ENCODE measurements at places on chromosomes 1 and 21.

- no peak for DNase-seq
Measured at GRCh38 chr1:53291574-53291973, 36.3 kb downstream of the LRP8 start.

- no peak for DNase-seq
Measured at GRCh38 chr1:172778456-172779455, 119.9 kb downstream of the FASLG start.

- DNase-seq, result no peak
Measured at GRCh38 chr1:71343686-71344416, 263.0 kb upstream of the ZRANB2 start.

- DNase-seq, result no peak
Measured at GRCh38 chr1:18531503-18531845, 50.7 kb downstream of the KLHDC7A start.

DNA sequence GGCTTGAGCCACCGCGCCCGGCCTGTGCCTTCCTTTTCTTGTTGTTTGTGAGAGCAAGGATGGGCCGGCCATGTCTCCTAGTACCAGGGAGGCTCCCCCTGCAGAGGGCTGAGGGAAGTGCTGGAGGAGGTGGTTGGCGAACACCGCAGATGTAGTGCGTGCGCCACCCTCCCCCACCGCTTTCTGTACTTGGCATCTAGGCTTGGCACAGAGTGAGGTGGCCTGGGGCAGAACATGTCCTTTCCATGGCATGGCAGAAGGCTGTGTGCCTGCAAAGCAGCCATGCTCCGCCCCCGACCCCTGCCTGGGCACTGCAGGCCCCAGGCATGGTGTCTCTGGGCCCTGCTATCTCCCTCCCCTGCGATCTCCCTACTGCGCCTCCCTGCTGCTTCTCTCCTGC is 30.7 kb downstream of the ALPL start:
- no peak for DNase-seq

DNA sequence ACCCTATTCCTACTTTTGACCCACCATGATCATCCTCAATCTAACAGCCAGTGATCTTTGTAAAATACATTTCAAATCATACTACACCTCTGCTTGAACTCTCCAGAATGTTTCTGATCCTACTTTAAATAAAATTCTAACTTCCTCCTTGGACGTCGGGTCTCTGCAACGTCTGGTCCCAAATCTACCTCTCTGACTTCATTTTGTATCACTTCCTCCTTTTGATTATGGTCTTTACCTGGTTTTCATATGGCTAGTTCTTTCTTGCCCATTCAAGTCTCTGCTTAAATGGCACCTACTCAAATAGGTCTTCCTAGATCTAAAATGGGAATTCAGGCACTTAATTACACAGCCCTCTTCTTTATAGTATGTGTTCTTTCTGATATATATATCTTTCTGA is 18.2 kb downstream of the PLPPR4 start:
- DNase-seq, result no peak

GRCh38 chr21:37904856-37905255 is 11.4 kb downstream of the KCNJ6 start:
- DNase-seq, result no peak

- DNase-seq, result no peak
Measured at GRCh38 chr21:25660233-25660632, 21.2 kb downstream of the JAM2 start.

GRCh38 chr1:1428174-1428573 is 7.1 kb upstream of the ANKRD65 start:
- no peak for DNase-seq

DNA sequence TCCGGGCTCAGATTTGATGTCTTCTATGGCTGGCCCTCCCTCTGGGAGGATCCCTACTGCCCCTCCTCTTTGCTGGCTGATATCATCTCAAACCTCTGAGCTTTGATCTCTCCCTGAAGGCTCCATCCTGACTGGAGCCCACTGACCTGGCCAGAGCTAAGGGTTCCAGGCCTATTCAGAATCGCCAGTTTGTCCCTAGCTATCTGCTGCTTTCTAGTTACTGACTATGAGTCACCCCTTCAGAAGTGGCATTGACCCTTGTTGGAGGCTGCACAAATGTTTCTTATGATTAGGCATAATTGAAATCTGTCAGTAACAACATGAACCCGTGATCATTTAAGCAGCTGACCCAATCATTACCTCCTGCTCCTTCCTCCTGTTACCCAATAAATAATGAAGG is 87.1 kb downstream of the ABCA4 start:
- no peak for DNase-seq

DNA sequence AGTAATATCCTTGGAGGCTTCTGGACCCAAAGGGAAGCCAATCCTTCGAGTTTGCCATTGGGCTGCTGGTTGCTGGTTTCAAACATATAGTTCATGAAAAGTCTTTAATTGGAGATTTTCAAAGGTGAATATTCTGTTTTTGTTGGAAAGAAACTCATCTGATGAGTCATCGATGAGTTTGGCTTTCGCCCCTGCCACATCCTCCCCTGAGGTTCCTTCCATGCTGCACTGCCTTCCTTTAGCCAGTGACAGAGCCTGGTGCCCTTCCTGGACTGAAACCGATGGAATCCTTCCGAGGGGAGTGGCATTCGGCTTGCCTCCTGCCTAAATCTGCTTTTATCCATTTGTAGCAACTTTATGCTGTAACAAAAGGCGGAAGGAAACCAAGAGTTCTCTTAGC is 550.0 kb downstream of the KIF26B start:
- DNase-seq, result peak; percentile 9

- DNase-seq, result no peak
Measured at GRCh38 chr1:220698607-220699016, 8.4 kb downstream of the C1orf115 start.

GRCh38 chr1:114336360-114336759 is 174.6 kb downstream of the TRIM33 start:
- no peak for DNase-seq

DNA sequence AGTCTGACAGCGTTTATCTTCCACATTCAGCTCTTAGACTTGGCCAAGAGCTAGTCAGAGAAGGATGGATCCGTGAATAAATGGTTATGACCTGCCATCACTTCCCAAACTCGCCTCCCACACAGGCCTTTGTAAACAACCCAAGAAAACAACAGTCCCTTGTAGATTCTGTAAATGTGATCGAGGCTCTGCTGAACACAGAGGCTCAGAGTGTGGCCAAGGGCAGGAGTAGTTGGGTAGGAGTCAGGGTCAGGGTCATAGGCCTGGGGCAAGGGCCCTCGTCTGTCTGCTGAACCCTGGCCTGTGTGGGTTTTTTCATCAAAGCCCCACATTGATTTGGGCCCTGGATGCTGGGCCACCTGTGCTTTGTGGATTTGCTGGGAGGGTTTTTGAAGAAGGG is 32.7 kb downstream of the NCMAP start:
- no peak for DNase-seq

- DNase-seq, result no peak
Measured at GRCh38 chr1:212478467-212479025, 45.8 kb downstream of the NENF start.

GRCh38 chr1:207799989-207800648 is 48.3 kb downstream of the CD46 start:
- DNase-seq, result no peak

DNA sequence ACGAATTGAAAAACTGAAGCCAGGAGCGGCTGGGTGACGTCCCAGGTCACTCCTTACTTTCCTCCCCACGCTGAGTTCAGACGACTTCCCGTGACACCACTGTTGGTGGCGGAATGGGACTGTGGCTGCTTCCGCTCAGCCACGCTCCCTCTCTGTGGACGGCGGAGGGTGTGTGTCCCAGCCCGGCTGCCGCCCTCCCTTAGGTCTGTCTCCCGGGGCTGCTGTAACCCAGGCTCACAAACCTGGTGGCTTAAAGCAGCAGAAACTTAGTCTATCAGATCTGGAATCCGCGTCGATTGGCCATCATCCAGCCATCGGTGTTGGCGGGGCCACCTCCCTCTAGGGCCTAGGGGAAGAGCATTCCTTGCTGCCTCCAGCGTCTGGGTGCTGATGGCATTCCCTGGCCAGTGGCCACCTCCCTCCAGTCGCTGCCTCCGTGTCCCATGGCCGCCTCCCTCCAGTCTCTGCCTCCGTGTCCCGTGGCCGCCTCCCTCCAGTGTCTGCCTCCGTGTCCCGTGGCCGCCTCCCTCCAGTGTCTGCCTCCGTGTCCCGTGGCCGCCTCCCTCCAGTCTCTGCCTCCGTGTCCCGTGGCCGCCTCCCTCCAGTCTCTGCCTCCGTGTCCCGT is 17.5 kb downstream of the TRPM2 start:
- DNase-seq, result no peak

- DNase-seq, result no peak
Measured at GRCh38 chr1:201298396-201299381, 15.4 kb downstream of the PKP1 start.

DNA sequence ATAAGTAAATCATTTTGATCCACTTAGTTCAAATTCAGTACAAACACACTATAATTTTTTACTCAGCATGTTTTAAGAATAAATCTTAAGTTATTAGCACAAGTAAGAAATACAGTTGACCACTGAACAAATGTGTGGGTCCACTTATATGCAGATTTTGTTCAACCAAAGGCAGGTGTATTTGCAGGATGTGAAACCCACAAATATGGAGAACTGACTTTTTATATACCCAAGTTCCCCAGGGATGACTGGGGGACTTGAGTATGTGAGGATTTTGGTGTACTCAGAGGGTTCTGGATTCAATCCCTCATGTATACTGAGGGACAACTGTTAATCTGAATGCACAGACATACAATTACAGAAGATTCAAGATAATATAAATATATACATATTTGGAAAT is 25.7 kb upstream of the ERICH3 start:
- no peak for DNase-seq

DNA sequence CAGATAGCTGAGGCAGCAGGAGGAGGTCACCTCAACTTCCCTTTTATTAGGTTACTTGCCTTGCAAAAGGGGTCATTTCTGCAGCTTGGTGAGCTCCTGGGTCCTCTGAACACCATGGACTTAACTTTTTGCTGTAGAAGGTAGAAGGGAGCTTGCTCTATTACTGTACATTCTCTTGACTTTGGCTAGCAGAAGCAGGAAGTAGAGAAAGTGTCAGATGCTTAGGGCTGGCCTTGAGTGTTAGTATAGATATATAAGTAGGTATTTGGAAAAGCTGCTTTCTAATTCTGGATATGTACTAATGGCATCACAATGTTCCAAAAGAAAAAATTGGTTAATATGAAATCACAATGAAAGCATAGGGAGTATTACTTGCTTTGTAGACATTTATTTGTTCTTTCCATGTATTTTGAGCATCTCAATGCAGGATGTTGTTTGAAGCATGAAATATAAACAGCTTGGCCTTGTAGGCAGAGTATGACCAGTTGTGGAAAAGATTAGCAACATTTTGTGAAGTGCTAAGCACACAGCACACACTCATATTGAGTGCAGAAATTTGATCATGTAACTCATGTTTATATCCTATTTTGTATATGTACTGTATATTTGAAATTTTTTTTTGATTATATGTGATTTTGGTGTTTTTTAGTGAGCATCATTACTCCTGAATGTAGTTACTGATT is 108.8 kb downstream of the DYRK1A start:
- no peak for DNase-seq

GRCh38 chr1:222106377-222106776 is 364.5 kb upstream of the DUSP10 start:
- DNase-seq, result no peak

GRCh38 chr21:36386031-36386642 is 945 bp downstream of the CHAF1B start:
- DNase-seq, result no peak

DNA sequence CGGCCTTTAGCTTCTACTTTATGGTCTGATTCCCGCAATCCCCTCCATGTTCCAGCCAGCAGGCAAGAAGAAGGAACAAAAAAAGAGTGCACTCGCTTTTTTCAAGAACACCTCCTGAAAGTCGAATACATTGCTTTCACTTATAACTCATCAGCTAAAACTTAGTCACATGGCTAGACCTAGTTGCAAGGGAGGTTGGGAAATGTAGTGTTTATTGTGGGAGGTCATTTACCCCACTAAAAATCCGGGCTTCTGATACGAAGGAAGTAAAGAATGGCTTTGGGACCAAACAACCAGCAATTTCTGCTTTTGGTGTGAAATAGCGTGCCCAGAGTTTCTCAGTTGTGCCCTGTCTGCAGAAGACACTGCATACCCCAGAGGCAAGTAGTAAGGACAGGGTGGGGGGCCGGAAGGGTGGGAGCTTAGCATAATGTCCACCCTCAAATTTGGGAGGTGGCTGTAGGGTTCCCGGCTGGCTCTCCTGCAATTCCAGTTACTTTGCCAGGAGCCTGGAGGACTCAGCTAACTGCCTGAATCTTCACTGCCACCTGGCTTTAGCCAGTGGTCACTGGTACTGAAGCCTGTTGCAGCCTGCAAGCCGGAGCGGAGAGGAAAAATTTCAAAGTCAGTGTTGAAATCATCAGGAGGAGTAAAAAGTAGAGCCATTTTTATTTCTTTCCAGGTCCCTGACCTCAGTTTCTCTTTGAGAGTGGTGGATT is 57.7 kb upstream of the F3 start:
- DNase-seq, result no peak

DNA sequence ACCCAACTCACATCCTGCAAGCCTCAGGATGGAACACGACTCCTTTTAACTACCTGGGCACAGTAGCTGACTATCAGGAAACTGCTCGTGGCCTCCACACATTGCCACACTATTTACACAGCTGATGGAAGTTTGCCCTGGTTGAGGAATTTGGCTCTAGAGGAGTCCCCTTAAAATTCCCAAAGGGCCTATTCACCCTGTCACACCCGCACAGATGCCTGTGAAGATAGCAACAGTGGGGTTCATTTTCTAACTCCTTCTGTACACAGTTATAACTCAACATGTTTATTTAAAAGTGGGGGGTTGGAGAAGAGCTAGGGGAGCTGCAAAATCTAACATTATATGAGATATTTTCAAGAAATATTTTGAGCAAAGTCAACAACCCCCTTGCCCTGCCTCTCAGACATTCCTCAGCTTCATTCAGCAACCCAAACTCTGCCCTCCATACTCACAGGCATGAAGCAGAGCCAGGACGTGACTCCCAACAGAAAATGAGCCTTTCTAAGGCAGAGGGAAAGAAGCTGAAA is 35.8 kb upstream of the CCN1 start:
- peak; percentile 31 for DNase-seq

GRCh38 chr1:245754463-245754961 is 599.7 kb downstream of the KIF26B start:
- DNase-seq, result no peak

DNA sequence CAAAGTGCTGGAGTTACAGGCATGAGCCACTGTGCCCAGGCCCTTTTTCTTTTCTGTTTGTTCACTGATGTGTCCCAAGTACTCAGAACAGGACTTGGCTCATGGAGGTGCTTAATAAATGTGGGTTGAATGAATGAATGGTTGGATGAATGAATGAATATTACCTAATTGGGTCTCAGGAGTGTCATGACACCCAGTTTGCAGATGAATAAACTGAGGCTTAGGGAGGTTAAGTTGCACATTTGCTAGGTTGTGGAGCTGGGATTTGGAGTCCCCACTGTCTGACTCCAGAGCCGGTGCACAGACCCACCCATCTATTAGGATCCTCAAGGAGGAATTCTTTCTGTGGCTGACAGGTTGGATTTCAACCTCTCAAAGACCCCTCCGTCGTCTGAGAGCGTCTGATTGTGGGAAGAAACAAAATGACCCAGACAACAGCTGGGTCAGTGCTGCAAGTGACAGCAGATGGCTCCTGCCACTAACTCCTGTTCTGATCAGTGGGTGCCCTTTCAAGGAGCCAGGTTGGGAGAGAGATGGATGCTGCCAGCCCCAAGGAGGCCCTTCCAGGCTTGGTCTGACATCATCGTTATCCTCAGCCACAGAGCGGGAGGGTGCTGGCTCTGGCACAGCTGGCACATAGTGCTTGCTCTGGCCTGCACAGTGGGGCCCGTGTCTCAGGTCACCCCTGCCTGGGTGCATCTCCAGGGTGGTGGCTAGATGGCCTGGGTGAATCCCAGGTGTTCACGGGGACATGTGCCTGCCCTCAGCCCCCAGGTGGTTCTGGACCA is 24.2 kb downstream of the ARHGEF10L start:
- no peak for DNase-seq

GRCh38 chr1:36520771-36521420 is 38.2 kb upstream of the CSF3R start:
- DNase-seq, result no peak

Measured in stromal cell of bone marrow (primary cell).